ENCODE measurements at places on chromosomes 11 and 22.
A peak's percentile ranks its signal among the peaks of the same experiment; 100 is the strongest.

GRCh38 chr11:19735909-19736498, 23.4 kb downstream of the NAV2 start:
- DNase-seq, result no peak

GRCh38 chr11:80379620-80380278, 938.9 kb upstream of the TENM4 start:
- no peak for DNase-seq

- no peak for DNase-seq
Measured at GRCh38 chr11:35427071-35427470, 7.7 kb upstream of the SLC1A2 start.

DNA sequence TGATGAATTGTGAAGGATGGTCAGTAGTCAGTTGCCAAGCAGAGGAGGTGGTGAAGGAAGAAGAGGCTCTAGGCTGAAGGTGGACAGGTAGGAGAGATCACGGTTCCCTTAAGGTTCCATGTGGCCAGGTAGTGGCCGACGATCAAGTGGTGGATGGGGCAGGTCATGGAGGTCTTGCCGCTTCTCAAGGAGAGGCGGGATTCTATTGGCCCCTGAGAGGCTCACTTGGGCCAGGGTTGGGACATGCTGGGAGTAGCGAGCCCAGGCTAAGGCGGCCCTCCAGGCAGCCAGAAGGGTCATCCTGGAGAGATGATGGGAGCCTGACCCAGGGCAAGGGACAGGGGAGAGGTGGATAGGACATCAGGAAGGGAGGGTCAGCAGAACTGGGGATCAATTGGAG, 20.9 kb upstream of the TMPRSS4 start:
- DNase-seq, result no peak

DNA sequence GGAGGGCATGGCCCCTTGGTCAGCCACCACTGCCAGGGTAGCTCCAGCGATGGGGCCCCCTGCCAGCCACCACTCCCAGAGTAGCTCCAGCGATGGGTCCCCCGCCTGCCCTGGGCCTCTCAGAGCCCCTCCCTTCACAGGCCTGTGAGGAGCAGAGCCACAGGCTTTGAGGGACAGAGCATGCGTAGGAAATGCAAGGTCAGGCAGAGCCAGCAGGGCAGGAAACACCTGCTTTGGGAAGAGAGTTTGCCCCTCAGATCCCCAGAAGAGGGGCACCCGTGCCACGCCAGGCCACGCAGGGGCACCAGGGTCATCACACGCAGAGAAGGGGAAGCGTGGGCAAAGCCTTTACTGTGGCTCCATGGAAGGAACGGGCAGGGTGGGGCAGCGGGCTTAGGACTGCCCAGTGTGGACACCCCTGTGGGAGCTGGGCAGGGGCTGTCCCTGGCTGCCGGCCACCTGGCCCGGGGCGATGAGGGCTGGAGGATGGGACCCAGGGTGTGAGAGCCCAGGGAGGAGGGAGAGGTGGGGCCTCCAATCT, 477.8 kb downstream of the BRD1 start:
- DNase-seq, result no peak

DNA sequence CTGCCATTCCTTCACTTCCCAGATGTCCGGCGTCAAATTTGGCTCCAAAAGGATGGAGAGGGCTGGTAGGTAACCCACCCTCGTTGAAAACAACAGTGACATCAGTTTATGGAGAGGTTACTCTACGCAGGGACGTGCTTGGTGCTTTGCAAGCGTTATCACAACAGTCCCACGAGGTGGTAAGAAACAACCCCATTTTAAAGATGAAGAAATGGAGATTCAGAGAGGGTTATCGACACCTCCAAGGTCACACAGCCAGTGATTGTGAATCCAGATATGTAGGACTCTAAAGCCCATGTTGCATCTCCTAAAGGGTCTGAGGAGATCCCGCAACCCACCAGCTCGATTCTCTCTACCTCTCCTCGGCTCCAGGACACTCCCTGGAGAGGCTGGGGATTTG, 773 bp downstream of the MIAT start:
- no peak for DNase-seq

DNA sequence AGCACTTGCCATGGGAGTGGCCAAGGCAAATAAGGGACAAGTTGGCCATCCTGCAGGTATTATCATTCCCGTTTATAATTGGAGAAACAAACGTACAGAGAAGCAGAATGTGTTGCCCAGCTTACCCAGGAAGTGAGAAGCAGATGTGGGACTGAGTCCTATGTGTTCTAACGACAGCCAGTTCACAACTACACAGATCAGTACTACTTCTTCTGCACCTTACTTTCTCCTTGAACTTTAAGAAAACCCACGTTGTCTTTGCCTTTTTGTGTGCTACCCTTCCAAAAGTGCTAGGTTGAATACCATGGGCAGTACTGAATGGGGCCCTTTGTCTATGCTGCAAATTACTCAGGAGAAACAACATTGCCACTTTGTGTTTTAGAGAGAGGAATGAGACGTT, 62.8 kb upstream of the BLID start:
- no peak for DNase-seq

GRCh38 chr11:58134151-58134550, 8.8 kb upstream of the OR9I1 start:
- no peak for DNase-seq

GRCh38 chr11:73978576-73979086, 4.0 kb downstream of the UCP2 start:
- DNase-seq, result no peak

DNA sequence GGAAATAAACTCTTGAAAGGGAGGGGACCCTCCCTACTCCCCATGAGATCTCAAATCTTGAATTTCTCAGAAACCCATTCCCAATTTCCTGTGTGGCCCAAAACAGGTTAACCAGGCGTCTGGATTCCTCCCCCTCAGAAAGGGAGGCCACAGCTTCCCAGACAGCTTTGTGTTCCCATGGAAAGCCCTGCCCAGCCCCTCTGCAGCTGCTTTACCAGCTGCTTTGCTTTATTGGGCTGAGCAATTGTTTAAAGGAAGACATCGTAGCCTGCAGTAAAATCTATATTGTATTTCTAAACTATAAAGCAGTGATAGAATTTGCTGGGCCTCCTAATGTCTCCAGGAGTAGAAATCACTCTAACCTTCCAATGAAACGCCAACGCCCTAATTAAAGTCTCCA, 97.4 kb downstream of the CHST1 start:
- DNase-seq, result no peak

DNA sequence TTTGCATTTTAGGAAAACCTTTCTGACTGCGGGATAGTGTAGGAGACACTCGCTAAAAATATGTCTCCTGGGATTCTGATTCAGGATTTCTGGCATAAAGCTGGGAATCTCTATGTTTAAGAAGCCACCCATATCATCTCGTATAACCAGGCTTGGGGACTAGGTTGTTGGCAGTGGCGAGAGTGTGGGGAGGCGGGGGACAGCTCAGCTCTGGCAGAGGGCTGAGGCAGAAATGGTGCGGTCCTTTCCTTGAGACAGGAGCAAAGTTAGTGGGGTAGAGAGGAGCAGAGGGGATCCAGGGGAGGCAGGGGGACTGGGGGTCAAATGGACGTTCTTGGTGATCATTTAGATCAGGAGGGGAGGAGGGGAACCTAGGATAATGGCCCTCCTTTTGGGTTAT, 74.3 kb downstream of the TEAD1 start:
- no peak for DNase-seq

DNA sequence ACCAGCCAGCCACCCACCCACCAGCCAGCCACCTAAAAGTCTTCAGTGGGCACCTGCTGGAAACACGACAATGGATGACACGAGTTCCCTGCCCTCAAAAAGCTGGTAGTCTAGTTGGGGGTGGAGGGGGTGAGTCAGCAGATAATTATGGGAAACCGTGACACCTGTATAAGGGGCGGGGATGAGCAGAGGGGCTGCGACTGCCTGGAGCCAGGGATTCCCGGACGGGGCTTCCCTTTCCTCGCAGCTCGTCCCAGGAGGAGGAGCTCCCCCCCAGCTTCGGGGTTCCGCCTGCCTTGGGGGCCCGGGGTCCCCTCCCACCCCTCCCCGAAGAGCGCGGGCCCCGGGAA, 2.3 kb upstream of the RTN4RL2 start:
- no peak for DNase-seq

DNA sequence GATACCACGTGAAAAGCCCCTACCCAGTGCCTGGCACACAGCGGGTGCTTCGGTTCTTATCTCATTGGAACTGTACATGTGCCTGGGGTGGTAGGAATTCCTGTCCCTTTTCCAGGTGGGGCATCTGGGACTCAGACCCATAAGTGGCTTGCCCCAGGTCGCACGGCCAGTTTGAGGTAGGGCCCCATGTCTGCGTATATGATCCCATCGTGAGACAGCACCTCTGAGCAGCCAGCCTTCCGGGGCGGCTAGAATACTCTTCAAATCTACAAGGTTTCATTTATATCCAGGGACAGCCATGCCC, 33.5 kb upstream of the SMIM38 start:
- DNase-seq, result no peak

DNA sequence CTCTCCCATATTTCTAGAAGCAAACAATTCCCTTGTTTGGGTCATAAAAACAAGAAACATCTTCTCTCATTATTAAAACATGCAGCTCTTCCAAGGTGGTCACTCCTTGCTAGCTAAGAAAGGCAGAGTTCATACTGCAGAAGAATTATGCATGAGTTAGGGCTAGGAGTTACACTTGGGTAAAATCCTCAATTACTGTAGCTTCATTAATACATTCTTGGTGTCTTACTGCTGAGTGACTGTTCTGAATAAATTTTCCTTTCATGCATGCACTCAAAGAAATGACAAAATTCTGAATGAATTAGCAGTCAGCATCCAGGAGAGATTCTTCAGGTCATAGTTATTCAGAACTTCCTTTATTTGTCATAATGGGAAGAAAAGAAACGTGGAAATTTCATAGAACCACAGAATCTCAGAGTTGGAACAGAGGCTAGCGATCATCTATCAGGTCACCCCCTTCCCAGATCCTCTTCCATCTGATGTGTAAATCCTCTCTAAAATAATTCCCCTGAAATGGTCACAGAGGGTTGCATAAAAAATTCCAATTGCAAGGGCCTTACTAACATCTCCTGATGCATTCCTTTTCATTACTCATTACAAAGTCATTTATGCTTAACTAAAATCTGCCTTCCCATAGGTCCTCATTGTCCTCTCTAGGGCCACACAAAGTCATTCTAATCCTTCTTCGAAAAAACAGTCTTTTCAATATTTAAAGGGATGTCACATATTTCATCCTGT, 771.5 kb downstream of the DLG2 start:
- DNase-seq, result no peak

GRCh38 chr11:44623731-44624491, 58.4 kb downstream of the CD82 start:
- peak; percentile 1 for DNase-seq

DNA sequence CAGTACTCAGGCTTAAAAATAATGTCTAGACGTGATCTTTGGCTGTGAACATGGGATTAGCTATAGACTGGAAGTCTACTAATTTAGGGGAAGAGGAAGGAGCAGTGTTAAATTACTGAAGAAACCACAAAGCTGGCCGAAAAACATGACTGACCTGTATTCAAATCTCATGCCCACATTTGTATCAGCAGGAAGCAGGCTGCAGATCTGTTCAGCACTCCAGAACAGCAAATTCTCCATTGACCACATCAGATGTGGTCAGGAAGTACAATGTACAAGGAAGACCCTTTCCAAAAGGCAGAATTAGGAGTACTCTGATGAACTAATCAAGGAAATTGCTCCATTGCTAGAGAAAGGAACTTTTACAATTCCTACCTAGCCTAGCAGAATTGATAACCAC, 31.7 kb downstream of the DCDC1 start:
- DNase-seq, result no peak

DNA sequence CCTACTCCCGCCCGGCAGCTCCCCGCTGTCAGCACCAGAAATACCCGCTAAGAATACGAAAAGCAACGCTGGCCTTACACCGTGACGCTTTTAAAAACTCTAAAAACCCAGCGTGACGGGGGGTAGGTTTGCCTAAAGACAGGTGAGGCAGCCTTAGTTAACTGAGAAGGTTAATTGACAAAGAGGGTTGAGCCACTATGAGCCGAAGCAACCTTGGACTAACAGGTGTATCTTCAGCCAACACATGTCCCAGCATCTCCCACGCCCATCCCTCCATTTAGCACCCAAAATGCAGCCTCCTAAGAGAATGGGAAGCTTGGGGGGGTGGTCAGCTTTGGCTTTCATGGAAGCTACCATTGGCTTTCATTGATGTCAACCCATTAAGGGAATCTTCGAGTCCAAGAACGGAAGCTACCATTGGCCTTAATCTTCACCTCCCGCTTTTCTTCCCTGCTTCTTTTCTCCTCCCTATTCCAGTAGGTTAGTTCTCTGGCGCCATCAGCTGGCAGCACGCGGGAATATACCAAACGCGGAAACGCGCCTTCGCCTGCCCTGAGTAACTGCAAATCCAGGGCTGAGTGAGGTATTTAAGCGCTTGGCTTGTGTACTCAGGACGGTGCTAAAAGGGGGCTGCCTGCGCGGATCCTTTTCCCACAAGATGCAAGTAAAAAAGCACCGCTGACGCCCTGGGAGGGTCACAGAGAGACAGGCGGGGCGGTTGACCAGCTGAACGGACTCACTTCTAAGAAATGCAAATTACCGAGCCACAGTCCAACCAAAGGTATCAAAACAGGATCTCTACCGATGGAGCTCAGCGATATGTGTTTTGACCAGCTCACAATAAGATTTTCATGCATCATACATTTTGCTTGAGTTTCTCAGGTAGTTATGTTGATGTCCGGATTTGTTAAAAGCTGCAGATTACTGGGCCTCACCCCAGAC, 38.5 kb upstream of the GLYATL1 start:
- DNase-seq, result no peak

GRCh38 chr11:88016392-88017170, 158.7 kb downstream of the RAB38 start:
- DNase-seq, result peak; percentile 52

DNA sequence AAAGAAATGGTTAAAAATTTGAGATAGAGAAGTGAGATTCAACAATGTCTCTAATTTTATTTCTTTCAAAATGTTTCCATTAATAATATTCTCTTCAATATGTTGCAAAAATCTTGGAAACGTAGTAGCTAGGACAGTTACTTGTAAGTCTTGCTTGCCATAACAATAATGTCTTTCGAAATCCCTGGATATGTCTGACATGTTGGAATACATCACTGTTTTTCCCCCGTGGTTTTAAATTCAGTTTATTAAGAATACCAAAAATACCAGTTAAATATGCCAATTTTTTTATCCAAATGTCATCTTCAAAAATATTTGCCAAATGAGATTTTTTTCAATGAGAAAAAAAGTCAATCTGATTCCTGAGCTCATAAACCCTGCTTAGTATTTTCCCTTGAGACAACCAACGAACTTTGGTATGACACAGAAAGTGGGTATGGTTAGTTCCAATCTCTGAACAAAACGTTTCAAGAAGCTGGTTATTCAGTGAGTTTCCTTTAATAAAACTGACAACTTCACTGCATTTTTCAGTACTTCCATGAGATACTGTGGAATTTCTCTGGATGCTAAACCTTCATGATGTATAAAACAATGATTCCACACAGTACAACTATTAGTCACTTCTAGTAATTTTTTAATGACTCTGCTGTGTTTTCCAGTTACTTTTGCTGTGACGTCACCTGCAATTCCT, 36.7 kb upstream of the AMPD3 start:
- no peak for DNase-seq

DNA sequence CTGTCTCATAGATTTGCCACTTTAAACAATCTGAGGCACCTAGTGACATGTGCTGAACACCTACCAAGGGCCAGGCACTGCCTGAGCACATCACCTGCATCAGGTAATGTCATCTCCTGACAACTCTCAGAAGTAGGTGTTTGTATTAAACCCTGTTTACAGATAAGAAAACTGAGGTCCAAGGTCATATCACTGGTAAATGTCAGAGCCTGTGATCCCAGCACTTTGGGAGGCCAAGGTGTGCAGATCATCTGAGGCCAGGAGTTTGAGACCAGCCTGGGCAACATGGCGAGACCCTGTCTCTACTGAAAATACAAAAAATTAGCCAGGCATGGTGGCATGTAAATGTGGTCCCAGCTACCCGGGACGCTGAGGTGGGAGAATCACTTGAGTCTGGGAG, 39.1 kb upstream of the ACCSL start:
- no peak for DNase-seq
